Trophoblast cell (in vitro differentiated cells and primary cell): ENCODE measurements at places on chromosomes 13 and 19.

GRCh38 chr19:4678881-4679790 is 9.0 kb upstream of the MYDGF start:
- DNase-seq: no peak

DNA sequence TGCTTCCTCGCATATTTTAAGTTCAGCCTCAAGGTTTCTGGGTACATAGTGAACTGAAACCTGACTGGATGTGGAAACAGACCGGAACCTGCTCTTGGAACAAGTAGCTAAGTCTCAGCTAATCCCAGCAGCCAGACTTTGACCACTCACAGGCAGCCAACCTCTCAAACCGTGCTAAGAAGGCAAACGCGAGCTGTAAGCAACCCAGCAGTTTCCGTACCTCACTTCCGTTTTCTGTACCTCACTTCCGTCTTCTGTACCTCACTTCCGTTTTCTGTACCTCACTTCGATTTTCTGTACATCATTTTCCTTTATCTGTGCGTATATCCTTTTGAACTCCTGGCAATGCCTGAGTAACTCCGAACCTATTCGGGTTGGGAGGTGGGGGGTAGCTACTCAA is 96.8 kb downstream of the SUCLA2 start:
- DNase-seq: peak; percentile 4

DNA sequence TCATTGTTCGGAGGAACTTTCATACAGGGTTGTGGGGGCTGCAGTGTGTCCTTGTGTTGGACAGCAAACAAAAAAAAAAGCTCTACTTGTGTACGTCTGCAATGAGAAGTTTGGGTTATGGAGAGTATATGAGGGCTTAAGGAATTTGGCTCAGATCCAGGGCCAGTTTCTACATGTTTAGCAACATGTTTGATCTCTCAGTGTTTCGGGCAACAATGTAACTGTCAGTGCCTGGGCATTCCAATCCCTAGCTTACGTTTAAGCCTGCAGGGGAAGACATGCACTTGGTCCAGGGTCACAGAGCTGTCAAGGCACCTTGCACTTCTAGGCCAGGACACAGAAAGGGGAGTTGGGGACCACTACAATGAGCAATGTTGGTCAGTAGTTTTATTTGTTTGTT is 13.9 kb downstream of the ZNF543 start:
- peak; percentile 98 for DNase-seq

- DNase-seq: no peak
Observed at GRCh38 chr19:46665072-46665471, 4.1 kb upstream of the DACT3 start.

DNA sequence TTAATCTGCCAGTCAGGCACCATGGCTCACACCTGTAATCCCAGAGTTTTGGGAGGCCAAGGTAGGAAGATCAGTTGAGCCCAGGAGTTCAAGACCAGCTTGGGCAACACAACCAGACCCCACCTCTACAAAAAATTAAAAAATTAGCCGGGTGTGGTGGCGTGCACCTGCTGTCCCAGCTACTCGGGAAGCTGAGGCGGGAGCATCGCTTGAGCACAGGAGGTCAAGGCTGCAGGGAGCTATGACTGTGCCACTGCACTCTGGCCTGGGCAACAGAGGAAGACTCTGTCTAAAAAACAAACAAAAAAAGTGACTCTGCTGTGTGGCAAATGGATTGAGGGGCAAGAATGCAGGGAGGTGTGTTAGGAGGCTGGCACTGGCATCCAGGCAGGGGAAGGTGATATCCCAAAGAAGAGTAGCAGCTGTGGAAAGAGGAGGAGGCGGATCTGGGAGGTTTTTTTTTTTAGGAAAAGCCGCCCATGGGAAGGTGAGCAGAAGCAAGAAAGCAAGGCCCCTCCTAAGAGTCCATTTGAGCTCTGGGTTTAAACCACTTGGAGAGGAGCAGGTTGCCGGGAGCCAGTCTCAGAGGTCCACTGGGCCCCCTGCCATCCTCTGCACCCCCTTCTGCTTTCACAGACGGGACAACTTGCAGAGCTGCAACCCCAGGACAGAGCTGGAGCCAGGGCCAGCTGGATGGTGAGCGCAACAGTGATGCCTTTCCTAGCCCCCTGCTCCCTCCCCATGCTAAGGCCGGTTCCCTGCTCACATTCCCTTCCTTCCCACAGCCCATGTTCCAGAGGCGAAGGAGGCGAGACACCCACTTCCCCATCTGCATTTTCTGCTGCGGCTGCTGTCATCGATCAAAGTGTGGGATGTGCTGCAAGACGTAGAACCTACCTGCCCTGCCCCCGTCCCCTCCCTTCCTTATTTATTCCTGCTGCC is 2.1 kb downstream of the HAMP start:
- DNase-seq: no peak

GRCh38 chr13:94617389-94618000 is 15.8 kb downstream of the GPR180 start:
- DNase-seq: no peak

DNA sequence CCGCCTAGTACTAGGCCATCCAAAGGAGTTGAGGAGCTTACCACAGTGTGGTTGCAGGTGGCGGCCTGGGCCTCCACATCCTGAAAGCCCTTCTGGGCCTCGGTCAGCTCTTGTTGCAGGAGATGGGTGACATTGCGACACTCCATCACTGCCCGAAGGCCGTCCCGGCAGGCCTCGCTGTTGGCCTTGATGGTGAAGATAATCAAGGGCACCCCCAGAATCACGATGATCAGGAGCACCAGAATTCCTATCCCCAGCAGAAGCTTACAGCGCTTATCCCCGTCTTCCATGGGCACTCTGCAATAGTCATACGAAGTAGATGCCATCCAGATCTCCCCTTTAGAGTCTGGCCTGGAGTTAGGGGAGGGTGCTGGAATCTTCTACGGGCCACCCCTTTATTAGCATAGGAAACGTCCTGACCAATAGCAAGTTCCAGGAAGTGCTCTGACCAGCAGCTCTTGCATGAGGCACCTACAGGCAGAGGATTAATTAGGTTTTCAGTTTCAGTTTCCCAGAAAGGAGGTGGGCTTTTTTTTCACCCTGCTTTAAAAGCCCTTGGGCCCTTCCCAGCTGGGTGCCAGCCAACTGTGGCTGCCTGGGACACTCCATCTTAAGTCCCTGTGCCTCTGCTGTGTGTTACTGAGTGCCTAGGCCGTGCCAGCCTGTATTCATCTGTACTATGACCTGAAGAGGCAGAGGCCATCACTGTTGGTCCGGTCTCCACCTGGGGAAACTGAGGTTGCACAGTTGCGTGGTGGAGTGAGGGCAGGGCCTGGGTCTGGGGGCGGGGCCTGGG is at the start of gene BST2:
BST2 (minus strand) TSS at position 381 of the 796 bp plus-strand sequence; CDS start at position 326, 55 bp downstream.
- DNase-seq: peak; percentile 53

- no peak for DNase-seq
Observed at GRCh38 chr13:70424428-70424827, 316.2 kb upstream of the KLHL1 start.

DNA sequence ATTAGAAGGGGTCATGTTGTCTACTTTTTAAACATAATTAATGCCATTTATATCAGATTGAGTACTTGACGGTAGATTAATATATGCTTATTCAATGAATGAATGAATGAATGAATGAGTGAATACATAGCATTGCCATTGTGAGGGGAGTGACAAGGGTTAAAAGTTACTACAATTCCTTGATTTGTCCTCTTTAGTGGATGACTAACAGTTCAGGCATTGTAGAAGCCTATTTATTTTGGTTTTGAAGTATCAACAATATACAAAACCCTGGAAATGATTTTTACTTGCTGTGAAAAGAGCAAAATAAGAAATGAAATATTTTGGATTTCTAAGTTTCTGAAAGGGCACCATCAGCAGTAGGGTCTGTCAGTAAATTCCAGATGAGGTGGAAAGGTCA is 122.7 kb downstream of the CYSLTR2 start:
- no peak for DNase-seq

DNA sequence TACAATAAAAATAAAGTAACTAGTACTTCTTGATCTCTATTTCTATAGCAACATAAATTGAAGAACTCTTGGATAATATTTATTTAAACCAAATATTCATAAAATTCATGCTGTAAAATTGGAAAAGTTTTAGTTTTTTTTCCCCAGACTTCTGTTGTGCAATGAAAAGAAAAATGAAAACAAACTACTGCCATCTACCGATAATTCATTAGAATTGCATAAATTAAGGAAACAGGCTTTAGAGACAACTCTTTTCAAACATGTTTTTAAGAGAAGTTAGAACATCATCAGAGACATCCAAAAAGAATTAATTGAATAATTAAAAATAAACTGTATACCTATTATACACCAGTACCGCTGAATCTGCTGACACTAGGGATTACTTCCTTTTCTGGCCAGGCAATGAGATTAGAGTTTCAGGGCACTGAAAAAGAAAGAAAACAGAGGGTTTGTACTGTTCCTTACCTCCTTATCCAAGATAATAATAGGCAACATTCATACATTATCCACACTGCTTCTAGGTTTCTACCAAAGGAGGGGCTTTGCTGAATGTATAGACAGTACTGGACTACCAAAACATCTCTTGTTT is 4.9 kb downstream of the CCDC122 start:
- no peak for DNase-seq

DNA sequence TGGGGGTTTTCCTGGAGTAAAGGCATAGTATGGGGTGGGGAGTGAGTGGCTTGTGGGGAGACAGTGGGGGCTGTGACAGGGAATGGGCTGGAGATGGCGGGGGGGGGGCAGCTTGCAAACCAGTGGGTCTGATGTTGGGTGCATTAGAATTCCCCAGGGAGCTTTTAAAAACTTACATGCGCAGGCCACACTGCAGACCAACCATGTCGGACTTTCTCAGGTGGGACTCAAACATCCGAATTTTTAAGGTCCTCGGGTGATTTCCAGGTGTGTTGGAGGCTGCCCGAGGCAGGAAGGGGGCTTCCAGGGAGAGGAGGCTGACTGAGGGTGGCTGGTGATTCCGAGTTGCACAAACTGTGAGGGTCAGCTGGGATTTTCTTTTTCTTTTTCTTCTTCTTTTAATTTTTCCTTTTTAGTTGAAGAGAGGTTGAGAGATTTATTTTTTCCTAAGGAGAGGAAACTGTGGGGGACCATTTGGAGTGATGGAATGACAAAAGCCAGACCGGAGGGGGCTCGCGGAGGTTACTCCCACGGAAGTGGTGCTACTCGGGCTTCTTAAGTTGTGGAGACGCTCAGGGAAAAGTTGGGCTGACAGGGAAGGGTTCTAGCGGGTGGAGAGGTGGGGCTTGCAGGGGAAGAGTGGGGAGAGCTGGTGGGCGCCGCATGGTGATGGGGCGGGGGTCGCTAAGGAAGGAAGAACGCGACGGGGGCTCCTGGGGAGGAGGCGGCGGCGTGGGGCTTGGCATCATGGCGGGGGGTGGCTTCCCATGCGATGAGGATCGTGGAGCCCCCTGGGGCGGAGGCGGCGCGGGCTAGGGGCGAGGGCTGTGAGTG is 997 bp upstream of the CACNG8 start:
- no peak for DNase-seq

DNA sequence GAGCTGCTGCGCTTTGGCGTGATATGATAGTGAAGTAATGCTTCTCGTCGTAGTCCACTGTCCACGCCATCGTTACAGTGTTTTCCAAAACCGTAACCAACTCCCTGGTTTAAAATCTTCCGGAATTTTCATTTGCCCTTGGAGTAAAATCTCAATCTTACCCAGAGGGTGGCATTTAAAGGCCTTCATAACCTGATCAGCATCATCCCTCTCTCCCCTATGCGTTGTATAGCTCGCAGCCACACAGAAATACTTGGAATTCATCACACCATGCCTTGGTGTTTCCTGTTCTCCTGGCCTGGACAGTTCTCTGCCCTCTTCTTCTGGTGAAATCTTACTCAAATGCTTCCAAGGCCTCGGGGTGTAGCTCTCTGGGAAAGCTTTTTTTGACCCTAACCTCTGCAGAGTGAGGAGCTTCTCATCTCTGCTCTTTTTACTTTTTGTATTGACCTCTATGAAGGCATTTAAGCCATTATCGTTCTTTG is 839 bp downstream of the MPHOSPH8 start:
- peak; percentile 83 for DNase-seq

DNA sequence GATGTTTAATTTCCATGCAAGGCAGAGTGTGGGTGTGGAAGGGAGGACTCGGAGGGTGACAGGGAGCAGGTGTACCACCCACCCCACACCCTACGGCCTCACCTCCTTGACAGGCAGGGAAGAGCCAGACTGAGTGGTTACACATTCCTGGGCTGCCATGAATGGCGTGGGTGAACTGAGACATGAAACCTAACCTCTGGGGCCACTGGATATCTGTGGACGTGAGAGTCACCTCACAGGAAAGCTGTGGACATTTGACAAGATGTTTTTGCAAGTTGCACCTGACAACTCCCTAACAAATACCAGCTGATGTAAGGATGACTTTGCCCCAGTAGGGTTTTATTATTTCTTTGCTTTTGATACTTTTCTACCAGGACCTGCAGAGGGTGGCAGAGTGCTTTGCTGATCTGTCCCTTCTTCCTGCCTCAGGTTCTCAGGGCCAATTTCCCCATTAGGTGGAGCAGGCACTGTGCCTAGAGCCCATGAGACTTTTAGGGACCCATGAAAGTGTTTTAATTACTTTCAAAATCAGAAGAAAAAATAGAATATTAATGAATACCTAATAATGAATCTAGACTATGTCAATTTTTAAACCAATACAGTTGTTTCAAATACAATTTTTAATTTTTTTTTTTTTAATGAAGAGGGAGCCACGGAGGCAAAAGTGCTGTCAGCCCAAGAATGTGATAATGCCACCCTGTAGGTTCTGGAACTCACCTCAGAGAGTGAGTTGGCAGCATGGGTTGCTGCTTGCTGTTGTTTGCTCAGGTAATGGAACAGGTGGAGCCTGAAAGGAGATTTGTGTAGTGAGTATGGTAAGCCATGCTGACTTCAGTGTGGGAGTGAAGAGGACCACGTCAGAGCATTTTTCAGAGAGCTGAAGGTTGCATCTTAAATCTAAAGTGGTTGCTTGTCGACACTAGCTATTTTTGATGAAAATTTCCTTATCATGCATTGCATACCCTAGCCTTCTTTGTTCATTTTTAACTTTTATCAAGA is 58.0 kb upstream of the CYSLTR2 start:
- peak; percentile 30 for DNase-seq

GRCh38 chr13:93298713-93299112 is 72.1 kb downstream of the GPC6 start:
- no peak for DNase-seq

- no peak for DNase-seq
Observed at GRCh38 chr13:43359536-43359935, 336.1 kb downstream of the DNAJC15 start.

DNA sequence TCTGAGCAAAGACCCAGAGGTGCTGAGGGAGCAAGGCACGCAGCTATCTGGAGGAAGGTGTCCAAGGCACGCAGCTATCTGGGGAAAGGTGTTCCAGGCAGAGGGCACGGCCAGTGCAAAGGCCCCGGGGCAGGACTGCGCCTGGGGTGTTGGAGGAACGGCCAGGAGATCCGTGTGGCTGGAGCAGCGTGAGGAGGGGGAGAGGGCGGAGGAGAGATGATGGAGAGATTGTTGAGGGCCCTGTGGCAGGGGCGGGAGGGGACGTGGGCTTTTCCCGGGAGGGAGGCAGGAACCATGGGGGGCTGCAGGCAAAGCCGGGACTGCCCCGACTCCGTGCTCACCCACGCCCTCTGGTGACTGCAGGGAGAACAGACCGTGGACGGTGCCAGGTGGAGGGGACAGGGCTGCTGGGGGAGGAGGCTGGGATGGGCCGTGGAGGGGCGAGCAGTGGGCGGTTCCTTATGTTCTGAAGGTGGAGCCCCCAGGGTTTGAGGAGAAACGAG is 13.3 kb upstream of the MISP start:
- DNase-seq: peak; percentile 98
